ENCODE measurements at places on chromosomes 1 and 21.

DNA sequence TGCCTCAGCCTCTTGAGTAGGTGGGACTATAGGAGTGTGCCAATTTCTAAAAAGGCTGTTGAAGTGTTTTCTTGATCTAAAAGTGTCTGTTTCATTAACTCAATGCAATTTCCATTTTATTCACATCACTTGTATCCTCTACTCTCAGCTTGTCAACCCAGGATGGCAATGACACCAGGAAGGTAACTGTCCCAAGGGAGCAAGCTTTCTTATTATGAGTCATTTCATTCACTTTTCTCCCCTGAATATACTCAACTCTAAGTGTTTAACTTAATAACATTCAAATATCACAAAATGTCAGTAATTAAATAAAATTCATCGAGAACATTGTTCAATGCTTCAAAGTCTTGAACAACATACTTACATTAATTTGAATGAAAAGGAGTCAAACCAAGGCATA, 22.9 kb upstream of the GFI1 start:
- DNase-seq: no peak

DNA sequence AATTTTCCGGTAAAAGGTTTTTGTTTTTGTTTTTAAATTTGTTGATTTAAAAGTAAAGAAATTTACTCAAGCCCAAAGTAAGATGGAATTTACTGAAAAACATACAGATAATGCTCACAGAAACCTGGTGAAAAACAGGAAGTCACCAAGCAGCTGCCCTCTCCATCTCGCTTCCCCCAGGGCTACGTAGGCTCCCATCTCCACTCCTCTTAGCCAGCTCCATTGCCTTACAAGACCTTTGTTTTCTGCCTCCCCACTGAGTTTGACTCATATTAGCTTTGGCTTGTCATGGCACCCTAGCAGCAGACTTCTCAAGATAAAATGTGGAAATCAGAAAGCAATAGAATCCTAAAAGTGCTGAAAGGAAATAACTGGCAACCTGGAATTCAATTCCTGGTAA, 57.9 kb downstream of the PHTF1 start:
- DNase-seq: no peak

DNA sequence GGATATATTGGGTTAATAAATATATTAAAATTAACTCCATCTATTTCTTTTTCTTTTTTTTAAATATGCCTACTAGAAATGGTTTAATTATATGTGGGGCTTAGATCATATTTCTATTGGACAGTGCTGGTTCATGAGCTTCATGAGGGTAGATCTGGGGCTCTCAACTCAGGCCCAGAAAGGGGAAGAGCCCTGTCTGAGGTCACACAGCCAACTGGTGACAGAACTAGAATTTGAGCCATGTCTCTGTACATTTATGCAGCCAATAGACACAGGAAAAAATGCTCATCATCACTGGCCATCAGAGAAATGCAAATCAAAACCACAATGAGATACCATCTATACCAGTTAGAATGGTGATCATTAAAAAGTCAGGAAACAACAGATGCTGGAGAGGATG, 5.1 kb upstream of the EPHB2 start:
- no peak for DNase-seq

GRCh38 chr1:85447006-85447943, 17.7 kb downstream of the DDAH1 start:
- DNase-seq: peak; percentile 58

GRCh38 chr1:216005916-216006315, 417.3 kb downstream of the USH2A start:
- DNase-seq: no peak

GRCh38 chr1:94715321-94715720, 104.8 kb upstream of the SLC44A3 start:
- DNase-seq: no peak

DNA sequence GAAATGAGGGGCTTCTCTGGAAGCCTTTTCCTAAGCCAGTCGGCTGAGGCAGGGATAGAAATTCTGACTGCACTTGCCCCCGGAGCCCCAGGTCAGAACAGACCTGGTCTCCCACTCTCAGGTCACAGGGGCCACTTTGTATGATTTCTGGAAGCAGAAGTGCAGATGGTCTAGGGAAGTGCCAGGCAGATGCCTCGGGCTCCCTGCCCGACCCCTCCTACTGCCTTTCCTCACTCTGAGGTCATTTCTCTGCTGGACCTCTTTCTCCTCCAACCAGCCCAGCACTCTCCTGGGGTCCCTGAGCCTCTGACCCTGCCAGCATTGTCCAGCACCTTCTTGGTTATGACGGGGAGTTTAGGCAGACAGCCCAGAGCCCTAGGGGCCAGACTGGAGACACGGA, 8.7 kb downstream of the RUNX3 start:
- DNase-seq: no peak

DNA sequence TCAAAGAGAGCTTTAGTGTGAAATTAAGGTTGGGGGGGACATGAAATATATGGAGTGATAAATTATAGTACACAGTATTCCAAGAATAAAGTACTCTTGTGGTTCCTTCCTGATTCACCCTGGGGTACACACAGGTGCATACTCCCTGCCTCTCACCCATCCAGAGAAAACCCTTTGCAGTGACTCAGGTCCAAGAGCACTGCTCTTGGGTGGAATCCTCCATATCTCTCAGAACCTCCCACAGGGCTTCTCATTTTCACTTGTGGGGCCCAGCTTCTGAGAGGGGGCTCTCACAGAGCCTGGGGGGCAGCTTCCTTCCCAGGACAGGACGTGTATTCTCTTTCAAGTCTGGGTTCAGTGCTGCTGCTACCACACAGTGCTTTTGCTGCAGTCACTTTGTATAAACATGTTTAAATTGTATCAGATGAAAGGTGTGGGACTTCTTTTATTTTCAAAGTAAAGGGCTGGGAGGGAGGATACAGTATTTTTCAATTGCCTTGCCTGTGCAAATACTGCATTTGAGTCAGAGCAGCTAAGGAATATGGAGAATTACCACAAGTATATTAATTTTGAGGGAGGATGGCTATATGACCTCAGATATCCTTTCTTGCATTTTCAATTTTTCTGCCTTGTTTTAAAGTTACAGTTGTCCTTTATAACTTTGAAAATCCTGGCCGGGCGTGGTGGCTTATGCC, 24.9 kb upstream of the BMP8A start:
- DNase-seq: no peak

DNA sequence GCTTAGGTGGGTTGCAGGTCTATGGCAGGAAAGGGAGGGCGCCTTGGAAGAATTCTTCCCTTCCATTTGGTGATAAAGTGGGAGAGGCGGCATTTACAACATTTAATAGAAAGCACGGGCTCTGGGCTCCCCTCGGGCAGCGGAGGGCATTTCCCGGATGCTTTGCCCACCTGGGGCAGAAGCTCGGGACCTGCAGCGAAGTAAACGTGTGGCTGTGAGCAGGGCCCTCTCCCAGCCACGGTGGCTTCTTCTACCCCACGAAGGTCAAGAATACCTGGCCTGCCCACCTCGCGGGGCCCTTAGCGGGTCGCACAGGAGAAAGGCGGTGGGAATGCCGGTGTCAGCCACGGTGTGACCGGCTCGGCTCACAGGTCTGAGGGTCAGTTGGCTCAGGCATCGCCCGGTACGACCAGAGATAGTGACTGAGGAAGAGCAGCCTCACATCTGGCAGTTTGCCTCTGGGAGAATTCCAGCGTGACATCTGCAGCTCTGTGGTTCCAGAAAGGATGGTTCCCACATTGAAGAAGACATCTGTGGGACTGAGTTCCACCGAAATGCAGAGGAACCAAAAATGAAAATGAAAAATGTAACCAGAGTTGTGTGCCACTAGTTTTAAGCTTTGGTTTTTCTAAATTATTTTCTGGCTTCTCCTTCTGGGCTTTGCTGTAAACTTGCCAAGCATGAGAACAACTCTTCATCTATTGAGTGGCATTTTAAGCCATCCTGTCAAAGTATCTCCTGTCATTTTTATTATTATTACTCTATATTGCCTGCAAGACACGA, 720 bp upstream of the F3 start:
- peak; percentile 94 for DNase-seq

- DNase-seq: no peak
These were observed 45.0 kb downstream of the NPHP4 start for GRCh38 chr1:5947071-5947821.

- no peak for DNase-seq
These were observed 463.7 kb downstream of the KCNT2 start for GRCh38 chr1:196144588-196144987.

- no peak for DNase-seq
These were observed 62.3 kb upstream of the ANGPTL1 start for GRCh38 chr1:178933105-178933561.

- DNase-seq: no peak
These were observed 917 bp downstream of the MEX3A start for GRCh38 chr1:156081180-156081916.

DNA sequence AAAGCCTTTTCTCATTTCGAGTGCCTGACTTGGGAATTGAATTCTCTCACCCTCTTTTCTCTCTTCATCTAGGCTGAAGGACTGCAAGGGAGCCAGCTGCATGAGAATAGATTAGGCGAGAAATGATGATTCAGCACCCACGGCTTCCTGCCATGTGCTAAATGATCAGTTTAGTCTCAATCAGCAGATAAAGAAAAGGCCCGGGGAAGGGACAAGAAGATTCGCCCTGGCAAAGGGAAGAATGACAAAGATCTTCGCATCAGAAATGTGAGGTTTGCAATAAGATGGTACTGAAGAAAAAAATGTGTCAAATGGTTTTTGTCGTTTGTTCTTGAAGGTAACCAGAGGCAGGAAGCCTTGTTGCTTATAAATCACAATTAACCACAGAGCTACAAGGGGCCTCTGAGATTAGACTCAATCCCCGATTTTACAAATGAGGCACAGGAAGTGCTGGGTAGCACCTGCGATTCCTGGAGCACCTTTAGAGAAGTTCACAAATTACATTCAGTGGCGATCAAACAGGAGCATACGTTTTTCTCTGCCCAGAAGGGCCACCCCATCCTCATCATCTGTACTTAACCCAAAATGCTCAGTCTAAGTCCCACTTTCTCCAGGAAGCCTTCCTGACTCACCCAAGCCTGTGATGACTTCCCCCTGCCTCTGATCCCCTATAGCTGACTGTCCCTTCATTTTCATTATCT, 183.4 kb downstream of the ZNF281 start:
- DNase-seq: peak; percentile 33

DNA sequence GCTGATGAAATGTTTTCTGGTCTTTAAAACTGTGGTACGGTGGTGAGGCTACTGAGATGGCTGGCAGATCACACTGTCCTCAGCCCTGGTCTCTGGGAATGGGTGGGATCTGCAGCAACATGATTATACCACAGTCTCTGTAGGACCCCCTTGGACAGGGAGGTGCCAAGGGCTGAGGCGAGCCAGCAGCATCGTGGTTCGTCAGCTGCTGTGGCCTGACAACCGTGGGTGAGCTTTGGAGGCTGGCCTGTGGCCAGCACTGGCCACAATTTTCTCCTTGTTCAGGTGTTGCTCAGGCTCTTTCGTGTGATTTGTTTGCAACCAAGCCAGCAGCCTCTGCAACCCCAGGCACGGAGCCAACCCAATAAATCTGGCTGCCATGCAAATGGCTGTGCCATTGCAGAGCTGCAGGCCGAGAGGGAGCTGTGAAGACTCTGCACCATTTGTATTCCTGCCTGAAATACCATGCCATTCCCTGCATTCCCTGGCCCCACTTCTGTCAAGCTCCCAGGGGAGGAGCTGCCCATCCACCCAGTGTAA, 70.9 kb downstream of the PCP4 start:
- DNase-seq: no peak

DNA sequence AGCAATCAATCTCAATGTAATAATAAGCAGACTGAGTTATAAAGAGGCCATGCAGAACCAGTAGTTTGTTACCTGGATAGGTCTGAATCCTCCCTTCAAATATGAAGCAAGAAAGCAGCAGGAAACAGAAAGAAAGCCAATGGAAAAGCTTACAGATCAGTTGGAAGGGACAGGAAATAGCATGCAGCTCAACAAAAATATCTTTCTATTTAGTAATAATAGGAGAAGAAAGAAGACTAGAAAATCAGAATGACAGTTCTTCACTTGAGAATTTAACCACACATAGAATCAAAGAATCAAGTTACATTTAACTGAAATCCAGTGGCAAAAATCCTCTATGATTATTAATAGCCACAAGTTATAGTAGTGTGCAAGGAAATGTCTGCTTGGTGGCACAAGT, 194.4 kb downstream of the EIF4G3 start:
- peak; percentile 31 for DNase-seq

- DNase-seq: no peak
These were observed 3.4 kb downstream of the CTTNBP2NL start for GRCh38 chr1:112399456-112399855.

- no peak for DNase-seq
These were observed 1573.5 kb downstream of the BRINP3 start for GRCh38 chr1:188904201-188904600.

DNA sequence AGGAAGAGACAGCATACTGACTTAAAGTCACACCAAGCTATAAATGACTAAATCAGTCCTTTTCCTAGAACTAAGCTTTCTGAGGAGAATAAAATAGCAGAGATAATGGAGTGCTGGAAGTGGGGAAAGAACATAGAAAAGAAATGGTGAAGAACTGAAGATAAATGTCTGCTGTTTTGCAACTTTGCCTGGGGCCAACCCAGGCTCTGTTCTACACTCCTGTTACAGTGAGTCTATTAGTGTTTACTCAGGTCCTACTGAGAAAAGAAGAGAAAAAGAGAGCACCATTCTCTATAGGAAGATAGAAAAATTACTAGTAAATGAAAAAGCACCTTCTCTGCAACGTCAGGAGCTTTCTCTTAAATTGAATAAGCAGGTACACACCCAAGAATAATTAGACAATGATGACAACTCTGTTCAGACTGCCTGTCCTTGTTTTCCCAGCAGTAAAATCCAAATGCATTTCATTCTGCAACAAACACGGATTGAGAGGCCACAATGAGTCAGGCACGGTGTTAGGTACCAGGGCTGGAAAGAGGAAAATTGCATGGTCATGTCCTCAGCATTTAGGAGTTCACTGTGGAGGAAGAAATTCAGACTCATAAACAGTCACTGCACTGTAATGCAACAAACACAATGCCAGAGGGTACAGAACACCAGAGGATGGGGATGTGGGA, 139.4 kb upstream of the CAMK1G start:
- DNase-seq: no peak

GRCh38 chr21:14763695-14764064, 217.6 kb upstream of the SAMSN1 start:
- no peak for DNase-seq

- no peak for DNase-seq
These were observed 49.9 kb upstream of the CAPZB start for GRCh38 chr1:19535214-19535613.

GRCh38 chr1:235996048-235996785, 68.7 kb downstream of the NID1 start:
- no peak for DNase-seq

- no peak for DNase-seq
These were observed 100.0 kb upstream of the SLC25A33 start for GRCh38 chr1:9439074-9439761.

- DNase-seq: peak; percentile 47
These were observed 10.4 kb downstream of the CAMTA1 start for GRCh38 chr1:6795661-6796060.

Measured in AG10803 (cell line).